ENCODE measurements at places on chromosomes 16 and 17. TPM values are rescaled to one million over a fixed set of nuclear protein-coding genes. Genes with fewer than 3 reads are reported as not detected.

B4GALNT2 gene
- total RNA-seq, result not detected

CBX2 gene
- total RNA-seq, result 0.63 TPM

MFSD6L gene
- not detected for total RNA-seq

ATP1B2 gene
- not detected for total RNA-seq

TP53TG3B gene
- total RNA-seq, result not detected
